Stimulated activated CD8-positive, alpha-beta memory T cell treated with anti-CD3 and anti-CD28 coated beads, Interleukin-15, amount 100 ng/mL, for 24 hours (primary cell): ENCODE measurements at places on chromosomes 5 and 9.

GRCh38 chr5:153256-153655 is 38.0 kb upstream of the LRRC14B start:
- no peak for DNase-seq

- DNase-seq: no peak
These were observed 42.4 kb downstream of the OSTF1 start for GRCh38 chr9:75130621-75131230.

DNA sequence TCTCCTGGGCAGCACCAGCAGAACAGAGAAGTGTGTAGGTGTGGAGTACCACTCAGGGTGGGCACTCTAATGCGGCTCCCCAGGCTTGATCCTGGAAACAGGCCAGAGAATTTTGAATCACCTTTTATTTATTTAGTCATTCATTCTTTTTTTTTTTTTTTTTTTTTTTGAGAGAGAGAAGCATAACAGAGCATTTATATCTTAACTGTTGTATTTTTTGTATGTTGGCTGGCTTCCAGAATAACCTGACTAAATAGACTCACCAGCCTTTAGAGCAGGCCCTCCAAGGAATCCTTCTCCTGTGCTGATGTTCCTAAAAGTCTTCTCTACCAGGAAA is 153.4 kb downstream of the PIK3R1 start:
- no peak for DNase-seq

- DNase-seq: no peak
These were observed 110.0 kb downstream of the ENC1 start for GRCh38 chr5:74530326-74531050.

- DNase-seq: no peak
These were observed 109.3 kb downstream of the ATPSCKMT start for GRCh38 chr5:10140195-10140973.

DNA sequence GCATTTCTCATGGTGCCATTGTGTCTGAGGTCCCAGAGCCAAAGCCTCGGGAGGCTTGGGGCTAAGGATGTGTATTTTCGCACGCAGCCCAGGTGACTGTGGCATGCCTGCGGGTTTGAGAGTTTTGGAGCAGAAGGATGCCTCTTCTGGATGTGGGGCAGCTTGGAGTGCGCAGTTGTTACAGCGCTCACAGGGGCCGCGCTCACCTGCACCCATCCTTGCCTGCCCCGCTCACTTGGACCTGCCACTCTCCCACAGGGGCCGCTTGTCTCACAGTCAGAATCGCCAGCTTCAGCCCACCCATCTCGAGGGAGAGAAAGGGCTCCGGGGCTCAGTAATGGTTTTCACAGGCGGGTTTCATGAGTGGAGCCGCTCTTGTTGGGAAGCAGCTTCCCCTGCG is 132.9 kb downstream of the MVB12B start:
- no peak for DNase-seq

GRCh38 chr5:109620651-109621050 is 69.1 kb upstream of the MAN2A1 start:
- no peak for DNase-seq

DNA sequence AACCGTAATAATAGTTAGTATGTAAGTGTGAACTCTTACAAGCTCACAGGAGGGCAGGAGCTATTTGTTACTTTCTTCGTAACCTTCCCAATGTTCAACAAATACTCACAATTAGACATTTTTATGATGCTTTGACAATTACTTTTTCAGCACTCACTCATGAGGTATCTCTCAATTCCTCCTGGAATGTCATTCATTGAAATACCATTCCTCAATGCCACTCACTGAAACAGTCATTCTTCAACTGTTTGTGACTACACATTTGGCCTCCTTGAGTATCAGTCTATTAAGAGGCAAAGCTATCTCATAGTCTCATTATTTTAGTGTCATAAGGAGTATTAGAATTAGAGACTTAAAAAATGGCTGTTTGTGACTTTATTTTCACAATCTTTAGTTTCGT is 734.1 kb upstream of the DMAC1 start:
- no peak for DNase-seq

GRCh38 chr5:66717455-66718373 is 121.5 kb downstream of the MAST4 start:
- DNase-seq: no peak

DNA sequence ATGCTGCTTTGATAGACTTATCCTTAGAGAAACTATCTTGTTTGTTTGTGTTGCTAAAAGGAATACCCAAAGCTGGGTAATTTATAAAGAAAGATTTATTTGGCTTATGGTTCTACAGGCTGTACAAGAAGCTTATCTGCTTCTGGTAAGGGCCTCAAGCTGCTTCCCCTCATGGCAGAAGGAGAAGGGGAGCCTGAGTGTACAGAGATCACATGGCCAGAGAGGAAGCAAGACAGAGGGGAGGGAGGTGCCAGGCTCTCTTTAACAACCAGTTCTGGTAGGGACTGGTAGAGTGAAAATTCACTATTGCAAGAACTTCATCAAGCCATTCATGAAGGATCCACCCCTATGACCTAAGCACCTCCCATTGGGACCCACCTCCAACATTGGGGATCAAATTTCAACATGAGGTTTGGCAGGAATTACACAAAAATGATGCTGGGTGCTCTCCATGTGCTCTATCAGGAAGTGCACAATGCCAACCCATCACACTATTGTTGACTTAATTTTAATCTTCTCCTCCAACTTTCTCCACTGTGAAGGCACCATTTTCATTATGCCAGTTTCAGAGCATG is 115.1 kb upstream of the SHB start:
- no peak for DNase-seq

DNA sequence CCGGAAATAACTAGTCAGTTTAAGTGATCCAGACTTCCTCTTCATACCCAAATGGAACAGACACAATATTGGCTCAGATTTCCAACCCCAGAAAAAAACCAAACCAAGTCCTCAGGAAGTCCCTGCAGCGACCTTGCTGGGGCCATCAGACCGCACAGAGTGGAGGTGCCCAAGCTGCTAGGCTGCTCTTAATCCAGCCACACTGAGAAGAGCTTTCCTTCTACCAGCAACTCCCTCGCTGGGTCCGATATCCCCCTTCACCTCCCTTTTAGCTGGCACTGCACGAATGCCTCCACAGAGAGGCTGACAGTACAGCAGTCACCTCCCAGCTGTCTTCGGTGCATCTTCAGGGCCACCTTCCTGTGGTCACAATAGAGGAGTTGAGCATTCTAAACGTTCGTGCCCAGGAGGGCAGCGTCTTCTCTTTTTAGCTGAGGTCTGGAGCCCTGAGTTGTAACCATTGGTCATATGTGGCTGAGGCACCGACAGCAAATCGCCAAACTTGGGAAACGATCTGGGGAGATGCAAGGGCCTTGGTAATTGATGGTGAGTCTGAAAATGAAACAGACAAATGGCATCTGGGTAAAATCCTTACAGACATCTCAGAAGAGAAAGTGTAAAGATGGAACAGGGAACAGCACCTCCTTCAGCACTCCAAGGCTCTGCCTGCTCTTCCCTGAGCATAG is 5.7 kb downstream of the NAIF1 start:
- DNase-seq: no peak

DNA sequence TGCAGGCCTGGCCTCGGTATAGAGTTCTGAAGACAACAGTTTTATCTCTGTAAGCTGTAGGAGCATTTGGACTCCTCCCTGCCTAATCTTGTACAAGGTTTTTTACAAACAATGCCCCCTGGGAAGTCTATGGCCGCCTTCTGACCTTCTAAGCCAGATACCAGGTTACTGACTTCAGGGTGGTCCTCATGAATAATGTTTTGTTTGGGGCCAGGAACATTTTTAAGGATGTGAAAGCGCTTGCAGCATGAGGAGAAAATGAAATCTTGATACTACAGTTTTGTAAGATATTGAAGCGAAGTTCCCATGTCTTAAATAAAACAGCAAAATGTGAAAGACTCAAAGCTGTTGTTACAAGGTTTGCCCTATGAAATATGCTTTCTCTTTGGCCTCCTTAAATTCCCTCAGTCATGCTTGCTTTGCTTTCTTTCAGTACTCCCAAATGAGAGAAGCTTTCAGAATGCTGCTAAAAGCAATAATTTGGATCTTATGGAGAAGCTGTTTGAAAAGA is 5.2 kb downstream of the ANKDD1B start:
- no peak for DNase-seq

GRCh38 chr9:101132801-101133200 is 104.3 kb downstream of the PLPPR1 start:
- DNase-seq: no peak

GRCh38 chr5:60297658-60298057 is 402.3 kb downstream of the DEPDC1B start:
- no peak for DNase-seq

DNA sequence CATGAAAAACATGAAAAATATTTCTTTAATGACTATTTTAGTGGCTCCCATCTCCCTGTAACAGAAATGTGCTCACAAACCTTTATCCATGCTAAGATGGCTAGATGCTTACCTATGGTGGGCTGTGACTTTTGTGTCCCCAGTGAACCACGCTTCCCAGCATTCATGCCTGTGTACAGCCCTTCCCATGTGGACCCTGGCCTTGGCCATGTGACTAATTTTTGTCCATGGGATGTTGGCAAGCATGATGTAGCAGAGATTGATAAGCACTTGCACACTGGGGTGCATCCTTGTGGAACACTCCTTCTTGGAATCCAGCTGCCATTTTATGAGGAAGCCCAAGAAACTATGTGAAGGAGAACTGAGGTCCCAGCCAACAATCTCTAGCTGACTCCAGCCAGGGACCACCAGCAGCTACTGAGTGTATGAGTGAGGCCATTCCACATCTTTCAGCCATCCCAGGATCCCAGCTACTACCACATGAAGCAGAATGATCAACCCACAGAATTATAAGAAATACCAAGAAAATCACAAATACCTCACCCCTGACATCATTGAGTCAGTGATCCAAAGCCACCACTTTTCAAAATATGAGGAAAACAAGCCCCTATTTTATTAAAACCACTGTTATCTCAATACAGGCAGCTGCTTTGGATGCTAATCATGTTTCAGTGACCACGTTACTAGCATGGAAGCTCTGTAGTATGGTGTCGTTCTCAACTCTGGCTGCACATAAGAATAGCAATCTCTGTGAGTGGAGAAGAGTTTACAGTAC is 16.1 kb upstream of the RAI14 start:
- no peak for DNase-seq

DNA sequence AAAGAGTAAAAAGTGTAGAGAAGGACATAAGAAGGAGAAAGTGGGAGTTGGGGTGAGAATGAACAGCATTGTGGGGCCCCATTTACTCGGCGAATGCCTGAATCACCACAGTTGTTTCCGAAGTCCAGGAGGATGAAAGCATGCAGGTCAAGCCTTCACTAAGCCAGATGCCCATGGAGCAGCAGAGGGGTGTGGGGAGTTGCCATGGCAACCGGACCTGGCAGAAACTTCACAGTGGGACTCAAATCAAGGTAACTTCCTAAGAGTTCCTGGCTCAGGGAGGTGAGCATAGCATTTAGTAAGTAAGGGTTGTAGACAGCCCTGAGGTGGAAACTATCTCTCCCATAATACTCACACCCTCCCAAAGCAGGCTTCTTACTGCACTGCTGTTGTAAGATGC is 357.1 kb downstream of the TRIM32 start:
- no peak for DNase-seq

GRCh38 chr5:40983781-40984180 is 74.5 kb downstream of the C7 start:
- DNase-seq: no peak

DNA sequence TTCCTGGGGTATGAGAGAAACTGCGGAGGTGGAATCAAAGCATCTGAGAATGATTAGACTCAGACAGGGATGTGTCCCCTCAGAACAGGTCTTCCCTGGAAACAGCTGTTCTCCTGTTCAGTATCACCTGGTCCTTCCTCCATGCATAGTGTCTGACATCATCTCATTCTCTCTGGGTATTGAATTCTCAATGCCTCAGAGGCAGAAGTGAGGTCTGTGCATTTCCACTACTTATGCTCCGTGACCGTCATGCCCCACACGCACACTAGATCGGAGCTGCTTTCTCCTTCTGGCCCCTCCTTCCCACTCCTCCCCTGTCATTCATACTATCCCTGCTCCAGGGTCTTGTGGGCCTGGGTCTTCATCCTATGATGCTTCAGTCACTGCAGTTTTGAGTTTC is 61.4 kb upstream of the DAB2IP start:
- no peak for DNase-seq

- DNase-seq: no peak
These were observed 13.8 kb upstream of the PLEKHG4B start for GRCh38 chr5:77957-78804.

GRCh38 chr9:32251539-32251938 is 132.9 kb upstream of the ACO1 start:
- DNase-seq: no peak

DNA sequence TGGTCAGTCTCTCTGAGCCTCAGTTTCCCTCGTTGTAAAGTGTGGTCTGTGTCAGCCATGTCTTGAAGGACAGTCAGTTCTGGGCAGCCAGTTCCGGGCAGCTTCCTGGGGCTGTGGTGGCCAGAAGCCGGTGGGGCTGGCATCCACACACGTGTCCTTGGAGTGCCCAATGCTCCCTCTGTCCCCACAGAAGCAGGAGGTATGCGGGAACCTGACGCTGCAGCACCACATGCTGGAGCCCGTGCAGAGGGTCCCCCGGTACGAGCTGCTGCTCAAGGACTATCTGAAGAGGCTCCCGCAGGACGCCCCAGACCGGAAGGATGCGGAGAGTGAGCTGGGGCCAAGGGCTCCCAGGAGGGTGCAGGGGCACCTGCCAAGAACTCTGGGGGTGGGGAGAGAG is 48.4 kb upstream of the SUSD3 start:
- no peak for DNase-seq

- no peak for DNase-seq
These were observed 336.7 kb downstream of the CCDC171 start for GRCh38 chr9:15889555-15889954.

DNA sequence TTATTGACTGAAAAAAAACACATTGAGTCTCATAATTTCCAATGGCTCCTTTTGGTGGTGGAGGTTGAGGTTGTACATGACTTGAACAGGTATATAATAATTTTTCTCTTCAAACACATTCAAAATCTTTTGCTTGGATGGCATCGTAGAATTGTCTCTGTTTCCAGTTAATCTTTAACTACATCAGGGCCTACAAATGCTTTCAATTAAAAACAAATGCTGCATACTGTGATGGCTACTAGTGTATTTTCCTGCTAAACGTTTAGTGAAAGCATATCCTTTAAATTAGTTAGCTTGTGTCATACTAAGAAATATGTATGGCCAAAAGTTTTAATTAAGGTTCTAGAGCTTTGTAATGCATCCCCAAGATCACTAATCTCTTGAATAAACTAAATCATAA is 313.8 kb downstream of the SLF1 start:
- DNase-seq: no peak

- no peak for DNase-seq
These were observed 5.9 kb upstream of the FBXL17 start for GRCh38 chr5:108387758-108388157.

DNA sequence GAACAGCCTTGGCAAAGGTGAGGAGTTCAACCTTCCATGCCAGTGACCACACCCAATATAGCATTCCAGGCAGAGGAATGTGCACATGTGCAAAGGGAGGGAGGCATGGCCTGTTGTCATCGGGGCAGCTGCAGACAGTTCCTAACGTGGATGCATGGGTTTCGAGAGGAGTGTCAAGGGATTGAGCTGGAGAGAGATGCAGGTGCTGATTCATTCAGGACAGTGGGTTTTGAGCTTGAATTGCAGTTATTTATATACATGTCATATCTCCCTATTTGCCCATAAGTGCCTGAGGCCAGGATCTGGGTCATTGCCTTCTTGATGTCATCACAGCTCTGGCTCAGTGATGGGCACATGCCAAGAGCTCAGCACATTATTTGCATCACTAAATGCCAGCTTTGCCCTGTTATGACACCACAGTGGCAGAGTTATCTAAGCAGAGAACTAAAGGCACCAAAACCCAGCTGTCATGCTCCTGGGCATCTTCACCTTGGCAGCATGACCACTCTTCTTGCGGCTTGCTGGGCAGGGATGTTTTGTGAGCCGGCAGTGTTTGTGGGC is 278.0 kb downstream of the NTRK2 start:
- DNase-seq: no peak
